ENCODE measurements at places on chromosomes 3 and 15.
A peak's percentile ranks its signal among the peaks of the same experiment; 100 is the strongest.

DNA sequence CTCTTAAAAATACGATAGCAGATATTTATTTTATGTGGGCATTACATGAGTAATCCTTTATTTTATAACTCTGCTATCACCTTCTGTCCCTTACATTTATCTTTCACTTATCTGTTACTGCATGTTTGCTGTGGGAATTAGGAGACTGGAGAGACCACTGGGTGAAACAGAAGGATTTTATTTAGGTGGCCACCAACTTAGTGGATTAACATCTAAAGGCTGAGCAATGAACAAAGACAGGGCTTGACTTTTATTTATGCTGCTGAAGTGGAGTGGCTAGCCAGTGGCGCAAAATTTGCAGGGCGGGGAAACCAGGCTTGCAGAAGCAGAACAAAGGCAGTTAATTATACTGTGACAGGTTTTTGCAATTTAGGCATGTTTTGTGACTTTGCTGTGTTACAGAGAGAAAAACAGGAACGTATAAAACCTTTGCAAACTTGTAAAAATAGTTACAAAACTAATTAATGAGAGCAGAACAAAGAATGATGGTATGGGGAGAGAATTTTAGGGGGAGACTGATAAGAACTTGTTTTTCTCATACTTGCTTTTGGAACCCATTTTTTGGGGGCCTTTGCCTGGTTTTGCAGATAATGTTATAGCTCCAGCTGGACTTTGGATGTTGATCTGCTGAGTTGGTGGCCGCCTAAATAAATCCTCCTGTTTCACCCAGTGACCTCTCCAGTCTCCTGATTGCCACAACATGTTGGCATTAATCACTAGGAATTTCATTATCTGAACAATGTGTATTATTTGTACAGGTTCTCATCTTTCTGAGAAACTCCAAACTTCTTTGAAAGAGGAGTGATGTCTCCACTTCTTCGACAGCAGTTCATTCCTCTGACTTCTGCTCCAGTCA, 18.0 kb downstream of the KLHL24 start:
- no peak for DNase-seq

DNA sequence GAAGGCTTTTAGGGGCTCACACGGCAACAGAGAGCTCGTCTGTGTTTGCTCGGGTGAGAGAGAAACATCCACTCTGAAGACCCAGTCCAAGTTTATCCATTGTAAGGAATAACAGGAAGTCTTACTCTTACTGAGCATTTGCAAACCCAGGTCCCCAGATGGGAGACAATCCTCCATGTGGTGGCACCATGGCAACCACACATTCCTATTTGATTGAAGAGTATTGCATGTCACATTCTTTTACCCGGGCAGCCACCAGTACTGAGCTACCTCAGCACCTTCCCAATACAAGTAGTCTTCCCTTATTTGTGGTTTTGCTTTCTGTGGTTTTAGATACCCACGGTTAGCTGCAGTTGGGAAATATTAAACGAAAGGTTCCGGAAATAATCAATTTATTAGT, 302.9 kb upstream of the RASGRP1 start:
- no peak for DNase-seq

GRCh38 chr3:163521261-163521660, 1557.0 kb downstream of the SI start:
- DNase-seq = no peak

- DNase-seq = no peak
Measured at GRCh38 chr3:10599017-10599416, 93.6 kb upstream of the ATP2B2 start.

- DNase-seq = no peak
Measured at GRCh38 chr3:128372281-128372680, 94.4 kb downstream of the DNAJB8 start.

- DNase-seq = no peak
Measured at GRCh38 chr3:177150970-177151627, 46.2 kb downstream of the TBL1XR1 start.

GRCh38 chr15:86312486-86312885, 232.8 kb downstream of the AGBL1 start:
- no peak for DNase-seq

- DNase-seq = no peak
Measured at GRCh38 chr3:13579063-13579462, 30.1 kb downstream of the FBLN2 start.

- no peak for DNase-seq
Measured at GRCh38 chr15:92672102-92672501, 16.5 kb upstream of the FAM174B start.

- DNase-seq = no peak
Measured at GRCh38 chr3:195187609-195188425, 83.1 kb downstream of the XXYLT1 start.

GRCh38 chr3:41321642-41321980, 122.3 kb downstream of the CTNNB1 start:
- DNase-seq = no peak

- no peak for DNase-seq
Measured at GRCh38 chr3:143092191-143092590, 27.4 kb upstream of the CHST2 start.

DNA sequence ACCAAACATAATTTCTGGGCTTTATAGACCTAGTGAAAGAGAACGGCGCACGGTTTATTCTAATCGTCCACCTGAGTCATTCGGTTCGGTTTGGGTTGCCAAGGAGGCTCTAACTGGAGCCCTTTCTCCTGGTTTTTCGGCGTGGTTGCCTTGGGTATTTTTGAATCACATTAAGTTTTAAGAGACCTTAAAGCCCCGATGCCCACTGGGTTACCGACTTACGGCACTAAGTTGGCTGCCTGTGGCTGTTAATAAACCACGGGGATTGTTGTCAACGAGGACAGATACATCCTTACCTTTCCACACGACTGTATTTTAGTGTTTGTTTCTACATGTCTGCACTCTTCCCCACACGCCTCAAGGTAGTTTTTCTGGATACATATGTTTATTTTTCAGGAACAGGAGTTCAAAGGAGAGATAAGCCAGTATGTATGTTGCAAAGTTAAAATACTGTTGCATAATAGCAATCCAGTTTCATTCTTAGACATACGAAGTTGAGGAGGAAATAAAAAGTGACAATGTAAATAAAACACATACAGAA, 1.2 kb upstream of the ANP32A start:
- DNase-seq = peak; percentile 30
